ENCODE measurements at places on chromosomes 3 and 15.

DNA sequence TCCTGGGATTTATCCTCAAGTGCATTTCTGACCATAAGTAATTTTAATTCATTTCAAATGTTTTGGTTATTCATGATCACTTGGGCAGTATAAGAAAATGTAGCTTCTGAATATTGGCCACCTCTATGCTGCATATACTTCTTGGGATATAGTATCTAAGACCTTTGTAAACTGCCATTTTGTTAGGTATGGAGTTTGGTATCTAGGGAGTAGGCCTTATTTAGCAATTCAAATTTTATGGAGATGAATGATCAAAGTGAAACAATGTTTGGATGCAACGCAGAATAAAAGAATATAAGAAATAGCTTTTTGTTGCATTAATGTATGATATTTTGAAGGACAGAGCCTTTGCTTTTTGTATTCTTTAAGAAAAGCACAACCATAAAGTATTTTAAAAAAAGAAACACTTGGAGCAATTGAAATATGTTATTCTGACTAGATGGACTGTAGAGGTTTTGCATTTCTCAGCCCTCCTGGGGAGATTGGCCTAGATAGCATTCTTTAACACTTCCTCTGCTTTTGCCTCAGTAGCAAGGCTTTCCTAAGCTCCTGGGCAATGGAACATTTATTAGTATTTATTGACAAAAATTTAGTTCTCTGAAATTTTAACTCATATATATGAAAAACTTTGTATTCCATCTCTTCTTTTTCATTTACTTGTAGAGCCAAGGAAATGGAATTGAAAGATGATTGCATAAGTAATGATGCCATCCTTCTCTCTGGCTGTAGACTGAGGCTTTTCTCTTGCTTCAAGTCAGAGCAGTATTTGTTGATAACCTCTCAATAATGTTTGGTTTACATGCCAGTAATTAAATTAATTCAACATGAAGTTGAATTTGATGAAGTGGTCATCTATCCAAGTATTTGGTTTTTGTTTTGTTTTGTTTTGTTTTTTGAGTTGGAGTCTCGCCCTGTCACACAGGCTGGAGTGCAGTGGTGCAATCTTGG is 61.8 kb upstream of the UTS2B start:
- no peak for DNase-seq

- DNase-seq = no peak
These were observed 188.5 kb downstream of the CADPS start for GRCh38 chr3:62686503-62687294.

DNA sequence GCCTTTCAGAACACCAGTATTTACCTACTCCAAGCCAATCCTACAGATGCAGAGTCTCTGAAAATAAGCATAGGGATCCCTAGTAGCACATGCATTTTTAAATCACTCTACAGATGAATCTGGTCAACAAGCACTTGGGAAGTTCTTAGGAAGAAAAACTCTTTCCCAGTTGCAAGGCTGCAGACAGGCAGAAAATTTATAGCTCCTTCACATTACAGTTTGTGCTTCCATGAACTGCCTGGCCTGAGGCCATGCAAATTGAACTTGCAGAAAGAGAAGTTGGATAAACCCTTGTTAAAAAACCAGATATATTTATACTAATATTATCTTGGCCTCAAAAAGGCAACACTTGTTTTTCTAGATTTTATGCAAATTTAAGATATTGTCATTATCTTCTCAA is 256.9 kb downstream of the EPHA3 start:
- no peak for DNase-seq

GRCh38 chr3:18866899-18867298 is 281.4 kb upstream of the KCNH8 start:
- no peak for DNase-seq

DNA sequence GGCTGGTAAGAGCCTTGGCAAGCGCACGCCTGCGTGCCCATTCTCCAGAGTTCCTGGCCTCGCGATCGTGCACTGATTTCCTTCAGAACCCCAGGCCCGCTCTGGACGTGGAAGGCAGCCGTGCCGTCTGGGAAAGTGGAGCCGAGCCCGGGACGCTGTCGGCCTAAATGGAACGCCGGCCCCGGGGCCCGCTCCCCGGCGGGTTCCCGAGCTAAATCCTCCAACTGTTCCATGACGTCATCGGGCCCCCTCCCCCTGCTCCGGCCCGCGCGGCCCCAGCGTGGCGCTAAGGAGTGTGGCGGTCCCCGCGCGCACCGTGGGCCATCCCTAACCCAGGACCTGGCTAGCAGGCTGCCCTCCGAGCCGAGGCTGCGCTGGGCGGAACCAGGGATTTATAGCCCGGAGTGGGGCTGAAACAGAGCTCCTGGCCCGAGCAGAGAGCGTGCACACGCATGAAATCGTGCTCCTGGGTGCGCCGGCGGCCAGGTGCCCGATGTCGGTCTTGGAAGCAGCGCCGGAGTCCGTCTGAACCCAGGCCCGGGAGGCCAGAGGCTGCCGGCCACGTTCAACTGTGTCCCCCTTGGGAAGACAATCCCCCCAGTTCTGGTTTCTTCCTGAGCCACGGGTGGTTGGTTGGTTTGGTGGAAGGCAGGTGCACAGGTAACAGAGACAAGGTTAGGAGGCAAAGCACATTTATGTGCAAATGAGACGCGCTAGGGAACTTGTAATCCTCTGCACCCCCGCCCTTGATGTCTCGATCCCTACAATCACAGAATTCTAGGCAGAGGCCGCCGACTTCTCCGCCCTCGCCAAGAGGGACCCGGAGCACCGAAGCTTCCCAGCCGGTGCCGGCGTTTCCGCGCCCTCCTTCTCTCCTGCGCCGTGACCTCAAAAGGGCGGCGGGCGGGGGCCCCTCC is 84.9 kb upstream of the ETV5 start:
- no peak for DNase-seq

- DNase-seq = no peak
These were observed 12.5 kb downstream of the STOML1 start for GRCh38 chr15:73979636-73980035.

DNA sequence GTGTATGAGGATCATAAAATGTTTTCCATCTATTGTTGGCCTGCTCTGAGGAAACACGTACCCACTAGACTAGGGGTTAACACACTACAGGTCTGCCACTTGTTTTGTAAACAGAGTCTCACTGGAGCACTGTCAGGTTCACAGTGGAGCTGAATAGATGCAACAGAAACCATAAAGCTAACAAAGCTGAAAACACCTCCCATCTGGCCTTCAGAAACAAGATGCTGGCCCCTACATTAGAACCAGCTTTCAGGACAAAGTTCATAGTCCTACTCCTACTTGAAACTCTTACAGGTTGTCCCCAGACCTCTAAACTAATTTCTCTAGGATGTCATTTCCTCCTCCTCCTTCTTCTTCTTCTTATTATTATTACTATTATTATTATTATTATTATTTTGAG is 42.3 kb downstream of the SNX4 start:
- no peak for DNase-seq

DNA sequence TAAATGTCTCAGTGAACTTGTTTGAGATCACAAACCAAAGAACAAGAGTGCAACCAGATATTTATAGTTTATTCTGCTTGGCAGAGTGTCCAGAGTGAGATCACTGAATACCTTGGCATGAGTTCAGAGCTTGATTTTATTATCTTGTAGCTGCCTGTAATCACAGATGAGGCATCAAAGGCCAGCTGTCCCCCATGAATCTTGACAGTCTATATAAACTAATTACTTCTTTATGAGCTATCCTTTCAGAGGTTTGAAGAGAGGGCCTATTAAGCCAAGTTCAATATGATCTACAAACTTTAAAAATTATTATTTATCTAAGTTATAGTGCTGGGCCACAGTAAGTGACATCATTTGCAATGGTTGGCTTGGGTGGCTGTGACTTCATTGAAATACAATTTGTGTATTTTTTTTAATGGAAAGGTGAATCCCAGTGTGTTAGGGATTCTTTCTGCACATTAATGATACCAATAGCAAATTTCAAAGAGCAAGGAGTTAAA is 251.5 kb downstream of the CLSTN2 start:
- DNase-seq = no peak

GRCh38 chr3:23264413-23264812 is 61.3 kb downstream of the UBE2E2 start:
- no peak for DNase-seq

GRCh38 chr3:172259111-172259541 is 189.1 kb downstream of the GHSR start:
- DNase-seq = no peak

Measured in retinal pigment epithelial cell (primary cell).